ENCODE measurements at places on chromosomes 4 and X.

- no peak for DNase-seq
Observed at GRCh38 chr4:172652369-172652768, 516.2 kb upstream of the GALNT7 start.

GRCh38 chrX:40262157-40263013 is 164.6 kb upstream of the BCOR start:
- DNase-seq = no peak

GRCh38 chr4:186948361-186949242 is 224.9 kb upstream of the FAT1 start:
- no peak for DNase-seq

DNA sequence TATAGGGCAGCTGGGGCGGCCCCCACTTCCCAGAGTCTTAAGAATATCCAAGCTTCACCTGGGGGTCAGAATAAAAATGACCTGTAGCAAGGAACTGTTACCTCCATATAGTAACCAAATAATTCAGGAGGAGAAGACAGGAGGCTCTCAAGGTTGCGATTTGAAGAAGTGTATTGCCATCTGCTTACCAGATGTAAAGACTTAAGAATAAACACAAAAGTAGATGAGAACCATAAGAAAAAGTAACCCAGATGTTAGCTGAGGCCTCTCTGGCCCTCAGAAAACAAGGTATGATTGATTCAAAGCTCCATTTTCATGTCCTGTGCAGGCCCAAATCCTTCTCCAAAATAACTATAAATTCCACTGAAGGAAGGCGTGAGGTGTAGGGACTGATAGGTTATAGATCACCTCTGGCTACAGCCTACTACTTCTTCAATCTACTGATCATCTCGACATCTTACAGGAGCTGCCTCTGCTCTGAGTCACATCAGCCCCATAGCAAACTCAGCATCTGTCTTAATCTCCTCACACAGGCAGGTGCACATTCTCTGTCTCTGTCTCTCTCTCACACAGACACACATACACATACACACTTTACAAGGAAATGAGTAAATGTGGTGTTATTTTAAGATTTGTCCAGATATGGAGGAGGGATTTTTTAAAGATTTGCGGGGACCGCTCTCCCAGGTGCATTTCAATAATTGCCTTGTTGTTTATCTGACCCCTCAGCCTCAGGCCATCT is 193.9 kb upstream of the EDNRA start:
- DNase-seq = no peak

DNA sequence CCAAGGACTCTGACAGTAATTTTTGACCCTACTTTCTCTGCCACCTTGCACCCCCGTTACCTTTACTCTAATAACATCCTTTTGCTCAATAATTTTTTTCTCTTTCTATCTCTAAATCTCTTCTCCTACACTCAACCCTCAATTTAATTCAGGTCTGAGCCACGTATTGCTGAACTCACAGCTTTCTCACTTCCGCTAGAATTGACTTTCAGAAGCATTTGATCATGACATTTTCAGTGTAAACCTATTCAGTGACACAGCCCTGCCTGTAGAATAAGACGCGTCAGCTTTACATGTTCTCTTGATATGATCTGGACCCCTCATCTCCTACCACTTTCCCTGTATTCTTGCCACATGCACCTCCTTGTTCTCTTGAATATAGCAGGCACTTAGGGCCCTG is 439.5 kb upstream of the MAGEB2 start:
- DNase-seq = no peak

- DNase-seq = peak; percentile 56
Observed at GRCh38 chrX:153926858-153927671, 1.0 kb upstream of the ARHGAP4 start.

DNA sequence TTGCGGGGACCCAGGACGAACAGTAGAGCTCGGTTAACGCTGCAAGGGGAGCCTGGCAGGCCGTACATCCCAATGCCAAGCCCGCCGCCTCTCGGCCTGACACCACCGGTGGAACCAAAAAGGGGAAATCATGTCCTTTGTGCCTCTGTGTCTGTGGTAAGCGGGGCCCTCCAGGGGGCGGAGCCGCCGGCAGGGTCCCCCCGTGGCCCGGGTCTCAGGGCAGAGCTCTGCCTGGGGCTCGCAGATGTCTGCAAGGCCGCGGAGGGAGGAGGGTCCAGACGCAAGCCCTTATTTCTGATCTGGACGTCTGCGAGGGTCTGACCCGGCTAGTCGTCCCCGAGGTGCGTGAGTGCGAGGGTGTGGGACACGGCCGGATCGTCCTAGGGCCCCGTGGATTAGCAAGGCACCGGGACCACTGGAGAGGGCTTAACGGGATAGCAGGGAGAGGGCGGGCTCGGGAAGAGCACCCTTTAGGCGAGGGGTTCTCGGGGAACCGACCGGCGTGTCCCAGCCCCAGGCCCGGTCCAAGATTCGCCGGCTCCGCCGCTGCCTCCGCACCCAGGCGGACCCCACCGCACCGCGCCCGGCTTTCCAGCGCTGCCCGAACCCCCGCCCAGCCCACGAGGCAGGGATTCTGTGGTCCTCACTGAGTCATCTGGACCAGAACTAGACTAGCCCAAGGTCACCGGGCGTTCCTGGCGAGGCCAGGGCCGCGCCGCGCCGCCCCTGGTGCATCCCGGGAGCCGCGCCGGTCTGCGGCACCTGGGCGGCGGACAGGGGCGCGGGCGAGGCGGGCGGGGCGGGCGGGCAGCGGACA is 863 bp upstream of the FAM193A start:
- peak; percentile 14 for DNase-seq

DNA sequence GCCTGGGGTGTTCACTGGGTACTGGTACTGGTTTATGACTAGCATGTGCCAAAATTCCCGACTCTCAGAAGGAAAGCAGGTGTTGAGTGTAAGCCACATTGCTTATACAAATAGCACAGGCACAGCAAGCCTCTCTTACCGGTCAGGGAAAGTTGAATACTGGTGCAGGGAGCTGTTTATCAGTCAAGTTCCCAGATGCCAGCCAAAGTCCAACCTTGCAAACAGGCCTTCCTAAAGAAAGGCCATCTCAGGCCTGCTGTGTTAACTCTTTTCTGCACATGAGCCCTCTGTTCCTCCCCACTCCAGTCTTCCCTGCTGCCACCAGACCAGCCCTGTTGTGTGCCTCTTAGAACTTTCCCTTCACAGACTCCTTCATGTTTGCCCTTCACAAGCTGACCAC is 34.2 kb downstream of the PKD2 start:
- DNase-seq = no peak

- DNase-seq = no peak
Observed at GRCh38 chr4:67571975-67572374, 13.4 kb downstream of the STAP1 start.

GRCh38 chrX:65993915-65994460 is 45.9 kb downstream of the VSIG4 start:
- DNase-seq = no peak

GRCh38 chr4:184284742-184285141 is 67.1 kb upstream of the ENPP6 start:
- no peak for DNase-seq

DNA sequence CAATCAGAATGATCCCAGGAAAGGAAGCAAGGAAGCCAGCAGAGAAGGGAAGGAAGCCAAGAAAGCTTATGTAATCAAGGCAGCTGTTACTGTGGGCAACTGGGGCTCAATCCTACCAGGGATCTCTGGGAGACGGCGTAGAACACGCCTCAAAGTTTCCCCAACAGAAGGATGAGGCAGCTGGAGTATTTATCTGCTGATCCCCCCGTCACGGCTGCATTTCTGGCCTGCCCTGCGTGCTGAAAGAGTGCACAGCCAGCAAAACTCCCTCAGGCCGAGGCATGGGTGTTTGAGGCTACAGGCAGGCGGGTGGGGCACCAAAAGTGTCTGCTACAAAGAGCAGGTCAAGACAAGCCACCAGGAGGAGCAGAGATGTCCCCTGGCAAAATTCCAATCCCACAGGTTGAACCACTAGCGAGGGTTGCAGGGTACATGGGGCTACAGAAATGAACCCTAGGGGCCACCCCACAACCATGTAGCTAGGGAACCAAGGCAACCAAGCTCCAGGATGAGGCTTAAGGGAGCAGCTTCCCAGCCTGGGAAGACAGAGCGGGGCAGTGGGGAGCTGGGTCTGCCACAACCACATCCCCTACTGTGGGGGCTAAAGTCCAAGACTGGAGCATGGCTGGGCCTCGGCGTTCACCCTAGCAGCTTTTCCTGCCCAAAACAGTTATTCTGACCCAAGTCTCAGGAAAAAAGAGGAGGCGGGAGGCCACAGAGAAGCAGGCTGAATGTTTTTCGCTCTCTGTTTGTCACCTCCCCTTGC is 113.4 kb downstream of the BCOR start:
- DNase-seq = no peak

- DNase-seq = no peak
Observed at GRCh38 chr4:53659112-53659511, 67.8 kb upstream of the LNX1 start.

DNA sequence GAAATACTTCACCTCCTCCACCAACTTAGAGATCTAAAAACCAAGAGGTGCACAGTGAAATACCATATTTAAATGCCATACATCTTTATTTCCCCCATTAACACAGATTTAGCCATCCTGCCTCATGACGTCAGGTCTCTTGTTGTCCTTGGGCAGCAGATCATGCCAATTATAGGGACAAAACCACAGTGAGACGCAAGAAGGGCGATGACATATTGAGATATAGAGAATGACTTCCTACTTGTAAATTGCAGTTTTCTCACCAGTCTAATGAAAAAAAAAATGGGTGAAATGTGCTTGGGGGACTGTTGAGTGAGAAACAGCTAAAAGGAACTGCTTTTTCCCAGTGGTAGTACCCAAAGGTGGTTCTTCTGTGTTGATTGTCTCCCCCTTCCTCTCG is 24.3 kb downstream of the RS1 start:
- DNase-seq = no peak

GRCh38 chr4:8732092-8732491 is 139.5 kb downstream of the CPZ start:
- DNase-seq = no peak

- no peak for DNase-seq
Observed at GRCh38 chrX:15601932-15602331, 1.2 kb upstream of the ACE2 start.

- peak; percentile 0 for DNase-seq
Observed at GRCh38 chrX:150062292-150063137, 124.2 kb upstream of the EOLA2 start.

- DNase-seq = no peak
Observed at GRCh38 chrX:110414679-110415439, 56.2 kb downstream of the RTL9 start.

- DNase-seq = no peak
Observed at GRCh38 chr4:101306225-101306624, 41.1 kb downstream of the PPP3CA start.

Measured in NCI-H345 (cell line).